ENCODE measurements at places on chromosomes 1 and 21. TPM values are rescaled to one million over a fixed set of nuclear protein-coding genes. Genes with fewer than 3 reads are reported as not detected.

- DNase-seq: no peak
- H3K36me3 ChIP-seq: no peaks in the 10 kb centered on the region
- peaks cover 22% of the 10 kb centered on the region for H3K27me3 ChIP-seq
- H3K4me1 ChIP-seq: no peaks in the 10 kb centered on the region
Measured at GRCh38 chr1:32869923-32870614, 643 bp downstream of the FNDC5 start.

DNA sequence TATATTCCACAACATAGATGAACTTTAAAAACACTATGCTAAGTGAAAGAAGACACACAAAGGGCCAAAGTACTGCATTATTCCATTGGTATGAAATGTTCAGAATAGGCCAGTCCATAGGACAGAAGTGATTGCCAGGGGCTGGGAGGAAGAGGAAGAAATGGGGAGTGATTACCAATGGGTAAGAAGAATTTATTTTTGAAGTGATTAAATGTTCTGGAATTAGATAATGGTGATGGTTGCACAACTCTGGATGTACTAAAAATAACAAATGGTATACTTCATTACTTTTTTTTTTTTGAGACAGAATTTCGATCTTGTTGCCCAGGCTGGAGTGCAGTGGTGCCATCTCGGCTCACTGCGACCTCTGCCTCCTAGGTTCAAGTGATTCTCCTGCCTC, 61.7 kb downstream of the CHD5 start:
- no peak for DNase-seq
- no peak overlapping the region for H3K27ac ChIP-seq
- no peaks in the 10 kb centered on the region for H3K27me3 ChIP-seq
- no peak overlapping the region for H3K4me3 ChIP-seq
- H3K4me1 ChIP-seq: no peaks in the 10 kb centered on the region

GRCh38 chr1:63068626-63069025, 253.7 kb upstream of the FOXD3 start:
- peaks cover 15% of the 10 kb centered on the region for H3K27me3 ChIP-seq
- H3K36me3 ChIP-seq: no peaks in the 10 kb centered on the region
- no peaks in the 10 kb centered on the region for H3K4me1 ChIP-seq
- no peak overlapping the region for H3K4me3 ChIP-seq
- no peak overlapping the region for H3K27ac ChIP-seq

DNA sequence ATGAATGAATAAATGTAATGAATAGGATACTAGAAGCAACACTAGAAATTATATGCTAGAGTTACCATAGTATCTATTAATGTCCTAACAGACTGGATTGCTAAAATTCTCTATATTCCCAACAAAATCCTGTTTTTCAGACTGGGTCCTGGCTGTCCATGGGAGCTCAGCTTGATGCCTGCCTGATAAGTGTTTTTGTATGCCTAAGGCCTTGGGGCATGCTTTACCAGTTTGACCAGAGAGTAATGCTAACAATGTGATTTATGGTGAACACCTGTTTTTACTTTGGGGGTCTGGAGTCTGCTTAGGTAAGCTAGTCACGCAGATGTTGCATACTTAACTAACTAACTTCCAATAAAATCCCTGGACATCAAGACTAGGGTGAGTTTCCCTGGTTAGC, 318.8 kb upstream of the DEPDC1 start:
- no peaks in the 10 kb centered on the region for H3K27me3 ChIP-seq
- no peak for DNase-seq
- no peaks in the 10 kb centered on the region for H3K36me3 ChIP-seq

- H3K4me1 ChIP-seq: peaks cover 9% of the 10 kb centered on the region
- H3K4me3 ChIP-seq: no peak overlapping the region
- H3K27me3 ChIP-seq: no peaks in the 10 kb centered on the region
- no peak for DNase-seq
Measured at GRCh38 chr1:154726896-154727753, 119.1 kb upstream of the ADAR start.

DNA sequence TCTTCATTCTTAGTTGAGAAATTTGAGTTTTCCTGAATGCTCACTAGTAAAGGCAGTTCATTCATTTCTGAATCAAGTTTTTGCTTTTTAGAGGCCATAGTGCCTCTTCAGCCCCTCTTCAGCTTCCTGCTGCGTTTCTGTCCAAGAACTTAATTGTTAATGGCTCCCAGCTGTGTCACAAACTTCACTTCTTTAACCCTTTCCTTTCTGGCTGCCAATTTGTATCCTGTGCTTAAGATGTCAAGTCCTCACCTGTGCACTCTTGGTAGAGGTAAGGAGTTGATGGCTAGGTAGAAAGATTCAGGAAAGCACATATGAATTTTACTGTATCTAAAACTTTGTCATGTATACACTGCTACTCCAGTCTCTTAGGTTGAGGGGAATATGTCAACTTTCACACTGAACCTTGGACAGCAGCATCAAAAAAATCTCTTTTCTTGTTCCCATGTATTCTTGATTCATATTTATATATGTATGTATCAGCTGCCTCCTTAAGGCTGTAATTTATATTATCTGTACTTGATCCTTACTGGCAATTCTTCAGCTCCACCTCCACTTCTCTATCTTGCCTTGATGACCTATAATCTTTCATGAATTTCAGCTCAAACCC, 612.8 kb downstream of the LMO4 start:
- no peak for DNase-seq
- H3K27ac ChIP-seq: no peak overlapping the region
- H3K4me1 ChIP-seq: no peaks in the 10 kb centered on the region
- no peaks in the 10 kb centered on the region for H3K36me3 ChIP-seq
- no peaks in the 10 kb centered on the region for H3K27me3 ChIP-seq
- H3K4me3 ChIP-seq: no peak overlapping the region

GRCh38 chr1:9253004-9253403, 18.4 kb downstream of the H6PD start:
- H3K27ac ChIP-seq: no peak overlapping the region
- H3K36me3 ChIP-seq: peaks cover 9% of the 10 kb centered on the region
- no peak for DNase-seq

- no peak overlapping the region for H3K4me3 ChIP-seq
- no peak overlapping the region for H3K27ac ChIP-seq
- DNase-seq: peak; percentile 18
- H3K27me3 ChIP-seq: no peaks in the 10 kb centered on the region
- H3K36me3 ChIP-seq: no peaks in the 10 kb centered on the region
Measured at GRCh38 chr1:54161495-54162168, 8.8 kb upstream of the CDCP2 start.

DNA sequence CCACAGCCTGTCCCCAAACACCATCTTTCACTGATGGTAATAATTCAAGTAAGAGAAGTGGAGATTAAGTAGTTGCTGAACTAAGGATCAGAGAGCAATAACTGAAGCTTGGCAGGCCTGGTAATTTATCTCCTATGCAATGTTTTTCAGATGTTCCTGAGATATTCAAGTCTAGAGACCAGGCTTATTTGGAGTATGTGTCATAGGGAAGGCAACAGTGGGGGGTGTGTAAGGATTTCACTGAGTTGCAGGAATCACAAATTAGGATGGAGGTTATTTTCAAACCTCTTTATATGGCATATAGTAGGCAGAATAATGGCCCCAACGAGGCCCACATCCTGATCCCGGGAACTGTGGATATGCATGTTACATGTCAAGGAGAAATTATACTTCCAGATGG, 171.7 kb downstream of the KCNJ6 start:
- H3K4me1 ChIP-seq: no peaks in the 10 kb centered on the region
- H3K27me3 ChIP-seq: no peaks in the 10 kb centered on the region
- no peak for DNase-seq
- no peak overlapping the region for H3K27ac ChIP-seq

GRCh38 chr1:88783145-88783544, 99.1 kb downstream of the PKN2 start:
- no peaks in the 10 kb centered on the region for H3K4me1 ChIP-seq
- H3K27me3 ChIP-seq: no peaks in the 10 kb centered on the region
- H3K27ac ChIP-seq: no peak overlapping the region
- peaks cover 57% of the 10 kb centered on the region for H3K36me3 ChIP-seq

ETS2 gene
- total RNA-seq: 195 TPM

AGBL4 gene
- total RNA-seq: not detected

PCBP3 gene
- 3.8 TPM for total RNA-seq

SYCP1 gene
- not detected for total RNA-seq

ETNK2 gene
- total RNA-seq: 3.6 TPM
